CD4-positive, alpha-beta T cell treated with Interleukin-6 at 100 ng/mL for 8 hours (primary cell): ENCODE measurements at places on chromosomes 4 and X.

DNA sequence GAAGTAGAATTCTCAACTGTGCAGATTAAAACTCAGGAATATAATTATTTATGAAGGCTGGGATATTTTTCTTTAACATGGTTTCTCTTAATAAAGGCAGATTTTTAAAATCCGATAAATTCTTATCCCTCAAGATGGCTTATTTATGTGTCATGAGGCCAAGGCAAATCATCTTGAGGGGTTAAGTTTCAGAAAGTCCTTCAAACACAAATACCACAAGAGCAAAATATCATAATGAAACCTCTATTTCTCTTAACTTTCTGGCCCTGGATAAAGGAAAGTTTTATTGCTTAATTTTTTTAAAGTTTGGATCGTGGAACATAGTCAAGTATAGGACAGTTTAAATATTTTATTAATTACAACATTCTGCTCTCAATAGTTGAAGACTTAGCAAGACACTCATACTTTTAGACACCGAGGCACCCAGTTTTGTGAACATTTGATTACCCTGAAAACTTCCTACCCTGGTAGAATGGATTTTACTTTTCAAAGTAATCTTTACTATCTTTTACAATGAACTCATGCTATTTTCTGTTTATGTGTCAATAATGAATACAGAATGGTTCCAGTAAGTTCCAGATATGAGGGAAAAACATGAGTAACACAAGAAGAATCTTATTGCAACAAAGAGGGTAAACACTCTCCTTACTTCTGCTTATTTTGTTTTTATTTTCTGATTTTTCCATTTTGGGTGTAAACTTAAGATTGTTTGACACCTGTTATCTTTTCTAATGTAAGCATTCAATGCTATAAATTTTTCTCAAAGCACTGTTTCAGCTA, 200.7 kb upstream of the IL15 start:
- no peak for DNase-seq

GRCh38 chr4:3687538-3687937, 78.6 kb upstream of the ADRA2C start:
- no peak for DNase-seq

DNA sequence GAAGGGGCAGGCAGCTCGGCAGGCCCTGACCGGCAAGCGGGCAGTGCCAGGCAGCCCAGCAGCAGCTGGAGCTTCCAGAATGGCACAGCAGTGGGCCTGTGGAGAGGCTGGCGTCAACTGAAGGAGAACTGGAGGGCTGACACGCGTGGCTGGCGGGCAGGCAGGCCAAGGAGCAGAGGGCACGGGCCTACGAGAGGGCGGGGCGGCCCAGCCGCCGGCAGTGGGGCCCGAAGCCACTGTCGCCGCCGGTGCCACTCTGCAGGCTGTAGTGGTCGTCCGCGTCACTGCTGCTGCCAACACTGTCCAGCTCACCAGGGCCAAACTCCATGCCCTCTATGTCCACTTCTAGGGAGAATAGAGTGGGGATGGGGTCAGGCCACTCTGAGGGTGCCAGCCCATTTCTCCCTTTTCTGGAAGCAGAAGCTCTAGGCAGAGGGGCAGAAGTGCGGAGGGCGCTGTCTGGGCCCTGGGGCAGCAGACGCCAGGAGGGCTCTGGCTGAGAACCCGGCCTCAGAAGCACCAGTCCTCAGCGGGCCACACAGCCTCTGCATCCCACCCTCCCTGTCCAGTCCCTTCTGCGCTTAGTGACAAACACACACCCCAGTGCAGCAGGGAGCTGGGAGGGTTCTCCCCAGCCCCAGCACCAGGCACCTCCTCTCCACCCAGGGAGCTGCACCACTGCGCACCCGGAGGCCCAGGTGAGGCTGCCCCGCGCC, 8.6 kb upstream of the HAUS3 start:
- no peak for DNase-seq

DNA sequence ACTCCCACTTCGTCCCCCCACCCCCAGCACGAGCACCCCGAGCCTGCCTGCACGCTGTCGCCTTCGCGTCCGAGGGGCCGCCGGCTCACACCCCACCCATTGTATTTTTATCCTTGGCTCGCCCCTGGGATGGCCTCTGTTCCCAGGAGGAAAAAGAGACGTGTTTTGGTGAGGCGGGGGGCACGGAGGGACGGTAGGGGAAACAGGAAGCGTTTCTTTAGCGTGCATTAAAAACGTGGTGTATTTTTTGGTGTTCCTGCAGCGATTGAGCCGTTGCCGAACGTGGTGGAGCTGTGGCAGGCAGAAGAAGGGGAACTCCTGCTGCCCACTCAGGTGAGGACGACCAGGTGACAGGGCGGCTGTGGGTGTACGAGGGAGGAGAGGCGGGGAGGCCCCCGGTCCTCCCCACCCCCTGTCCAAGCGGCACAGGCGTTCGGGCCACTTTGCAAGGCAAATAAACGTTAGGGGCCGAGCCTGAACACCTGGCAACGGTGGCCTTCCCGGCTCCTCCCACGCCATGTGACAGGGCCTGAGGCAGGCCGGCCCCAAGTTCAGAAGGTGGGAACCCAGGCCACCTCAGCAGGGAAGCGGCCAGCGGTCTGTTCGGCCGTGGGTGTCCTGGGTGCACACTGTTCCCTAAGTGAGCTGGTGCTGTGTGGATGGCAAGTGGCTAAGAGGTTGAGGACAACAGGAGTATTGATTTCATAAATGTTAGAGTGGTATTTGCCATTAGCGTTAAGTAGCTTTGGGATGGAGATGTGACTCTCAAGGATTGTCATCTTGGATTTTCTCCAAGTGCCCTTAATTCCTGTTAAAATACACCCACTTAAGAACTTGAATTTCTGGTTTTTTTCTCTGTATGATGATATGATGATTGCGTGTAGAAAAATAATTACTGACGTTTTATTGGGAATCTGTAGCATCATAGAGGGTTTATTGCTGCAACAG, 1.1 kb downstream of the TMEM131L start:
- DNase-seq, result no peak

DNA sequence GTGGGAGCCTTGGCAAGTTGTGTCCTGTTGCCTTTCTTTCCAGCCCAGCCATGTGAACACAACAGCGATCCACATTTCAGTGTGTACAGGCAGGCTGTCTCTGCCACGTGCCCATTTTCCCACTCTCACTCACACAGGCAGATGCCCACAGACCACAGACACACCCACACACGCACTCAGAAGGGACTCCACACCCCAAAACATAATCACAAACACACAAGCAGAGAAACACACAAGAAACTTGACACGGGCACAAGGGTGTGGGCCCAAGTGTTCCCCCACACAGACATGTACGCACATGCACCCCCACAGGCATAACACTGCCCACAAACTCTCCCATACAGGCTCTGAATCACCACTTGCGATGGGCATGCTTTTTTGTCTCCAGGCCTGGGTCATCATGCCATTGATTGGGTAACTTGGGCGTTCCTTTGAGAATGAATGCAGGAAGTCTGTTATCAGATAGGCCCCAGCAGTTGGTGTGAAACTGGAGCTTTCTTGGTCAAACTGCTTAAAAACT, 84.3 kb downstream of the NBDY start:
- DNase-seq, result peak; percentile 37

DNA sequence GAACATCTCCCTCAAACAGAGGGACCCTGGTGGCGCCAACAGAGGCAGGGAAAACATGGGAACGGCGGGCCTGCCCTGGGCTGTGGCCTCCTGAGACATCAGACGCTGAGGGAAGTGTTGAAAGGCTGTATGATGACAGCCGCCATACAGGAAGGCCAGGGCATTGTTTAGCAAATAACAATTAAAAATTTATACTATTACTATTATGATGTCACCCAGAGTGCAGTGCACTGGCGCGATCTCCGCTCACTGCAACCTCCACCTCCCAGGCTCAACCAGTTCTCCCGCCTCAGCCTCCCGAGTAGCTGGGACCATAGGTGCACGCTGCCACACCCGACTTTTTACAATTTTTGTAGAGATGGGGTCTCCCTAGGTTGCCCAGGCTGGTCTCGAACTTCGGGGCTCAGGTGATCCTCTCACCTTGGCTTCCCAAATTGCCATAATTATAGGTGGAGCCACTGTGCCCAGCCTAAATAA, 54.6 kb downstream of the CPZ start:
- DNase-seq, result no peak

DNA sequence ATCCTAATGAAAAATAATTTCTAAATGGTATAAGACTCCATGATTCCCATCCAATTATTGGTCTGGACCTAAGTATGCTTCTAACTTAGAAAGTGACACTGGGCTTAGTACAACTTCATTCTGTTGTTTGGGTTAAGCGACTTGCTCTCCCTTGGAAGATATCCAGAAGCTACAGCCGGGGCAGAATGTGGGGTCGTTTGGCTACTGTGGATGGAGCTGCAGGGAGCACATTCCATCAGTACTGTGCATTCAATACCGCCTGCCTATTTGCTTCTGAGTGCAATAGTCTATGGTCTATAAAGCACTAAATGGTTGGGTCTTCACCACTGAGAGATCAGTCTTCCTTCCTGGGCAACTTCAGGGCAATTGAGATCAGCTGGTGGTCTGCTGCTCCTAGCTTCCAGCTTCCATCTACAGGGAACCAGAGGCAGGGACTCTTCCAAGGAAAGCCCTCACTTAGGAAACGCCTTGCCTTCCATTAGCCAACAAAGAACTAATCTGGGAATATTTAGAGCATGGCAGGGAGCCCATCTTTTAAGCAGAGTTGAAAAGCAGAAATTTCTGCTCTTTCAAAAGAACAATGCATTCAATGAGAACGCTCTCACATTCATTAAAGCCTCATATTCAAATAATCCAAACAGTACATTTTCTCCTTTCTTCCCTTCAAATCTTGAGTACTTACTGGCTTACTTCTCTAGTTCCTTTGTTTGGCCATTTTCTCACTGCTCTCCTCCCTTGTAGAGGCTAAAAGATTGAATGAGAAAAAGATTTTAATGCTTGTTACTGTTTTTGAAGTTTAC, 1049.9 kb upstream of the TENM3 start:
- no peak for DNase-seq

- no peak for DNase-seq
Observed at GRCh38 chr4:113069212-113069892, 19.9 kb downstream of the ANK2 start.

DNA sequence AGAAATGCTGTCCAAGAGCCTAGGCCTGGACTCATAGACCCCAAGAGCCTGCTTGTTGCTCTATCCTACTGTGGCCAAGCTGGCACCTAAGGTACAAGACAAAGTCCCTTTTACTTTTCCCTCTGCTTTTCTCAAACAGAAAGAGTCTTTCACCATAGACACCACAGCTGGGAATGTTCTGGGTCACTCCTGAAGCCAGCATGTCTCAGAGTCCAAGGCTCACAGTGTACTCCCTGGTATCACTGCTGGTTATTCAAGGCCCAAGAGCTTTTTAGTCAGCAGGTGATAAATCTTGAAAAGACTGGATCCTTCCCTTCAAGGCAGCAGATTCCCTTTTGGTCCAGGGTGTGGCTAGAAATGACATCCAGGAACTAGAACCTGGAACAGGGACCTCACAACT, 328.8 kb downstream of the IQCM start:
- DNase-seq, result no peak

- DNase-seq, result no peak
Observed at GRCh38 chrX:129116676-129117470, 406.4 kb downstream of the SMARCA1 start.

DNA sequence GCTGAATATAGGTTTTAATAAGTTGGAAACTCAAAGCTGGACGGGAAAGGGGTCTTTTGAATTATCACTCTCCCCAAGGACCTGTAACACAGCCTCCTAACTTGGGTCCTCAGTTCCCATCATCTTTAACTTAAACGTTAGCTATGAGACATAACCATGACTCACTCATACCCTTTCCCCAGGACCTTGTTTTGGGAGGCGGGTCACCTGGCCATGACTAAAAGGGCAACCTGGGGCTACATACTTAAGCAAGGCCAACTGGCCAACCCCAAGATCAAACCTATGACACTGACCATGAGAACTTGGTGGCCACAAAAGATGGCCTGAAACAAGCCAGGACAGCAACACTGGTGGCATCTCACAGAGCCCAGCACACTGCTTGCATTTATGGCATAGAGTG, 89.0 kb downstream of the SH3KBP1 start:
- no peak for DNase-seq

DNA sequence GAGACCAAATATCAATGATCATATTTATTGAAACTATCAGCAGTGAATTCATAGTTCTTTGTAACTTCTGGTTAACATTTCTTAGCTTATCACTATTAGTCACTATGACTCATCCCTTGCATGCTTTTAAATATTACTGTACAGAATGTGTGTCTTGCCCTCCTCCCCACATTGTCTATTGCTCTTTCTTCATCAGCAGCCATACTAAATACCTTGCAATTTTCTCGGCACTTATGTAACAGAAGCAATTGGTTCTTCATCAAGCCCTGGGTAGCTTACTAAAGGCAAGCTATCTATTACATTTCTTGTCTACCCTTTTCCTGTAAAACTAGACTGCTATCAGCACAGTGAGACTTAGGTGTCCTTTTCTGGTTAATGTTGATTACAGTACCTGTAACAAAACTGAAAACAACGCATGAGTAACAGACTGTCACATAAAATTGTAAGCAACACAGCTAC, 8.2 kb downstream of the KLHL4 start:
- no peak for DNase-seq

DNA sequence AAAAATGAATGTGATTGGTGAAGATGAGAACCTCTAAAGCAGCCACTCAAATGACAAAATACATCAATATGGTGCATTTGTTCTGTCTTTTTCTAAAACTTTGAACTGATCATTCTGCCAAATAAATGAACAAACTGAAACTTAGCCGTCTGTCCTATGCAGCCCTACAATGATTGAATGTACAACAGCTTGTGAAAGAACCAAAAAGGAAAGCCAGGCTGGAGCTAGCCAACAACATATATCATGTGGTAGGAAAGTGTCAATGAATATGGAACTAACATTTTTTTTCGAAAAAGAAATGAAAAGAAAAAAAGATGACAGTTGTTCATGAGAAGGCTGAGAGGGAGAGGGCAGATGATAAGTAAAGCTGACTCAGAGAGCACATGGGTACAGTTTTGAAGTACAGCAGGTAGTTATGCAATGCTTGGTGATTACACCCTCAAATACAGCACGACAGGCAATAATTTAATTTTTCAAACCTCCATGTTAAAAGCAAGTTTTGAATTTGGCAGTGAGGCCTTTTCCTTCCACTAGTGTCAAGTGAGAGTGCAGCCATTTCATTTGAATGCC, 21.2 kb upstream of the SLC7A11 start:
- DNase-seq, result no peak

- no peak for DNase-seq
Observed at GRCh38 chrX:14476205-14476604, 53.1 kb upstream of the GLRA2 start.

DNA sequence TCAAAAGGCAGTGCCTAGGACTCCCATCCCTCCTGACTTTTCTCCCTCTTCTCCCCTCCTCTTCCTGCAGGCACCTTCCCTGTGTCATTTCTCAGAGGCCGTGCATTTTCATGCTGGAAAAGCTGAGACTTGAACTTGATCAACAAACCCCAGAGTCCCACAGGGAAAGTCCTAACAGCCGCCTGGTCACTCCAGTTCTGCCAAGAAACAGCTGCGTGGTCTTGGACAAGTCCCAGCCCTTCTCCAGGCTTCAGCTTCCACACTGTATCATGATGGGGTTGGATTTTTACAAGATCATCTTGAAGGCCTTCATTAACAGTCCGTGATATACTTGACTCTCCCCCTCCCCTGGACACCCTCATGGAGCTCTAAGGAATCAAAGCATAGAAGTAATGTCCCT, 366.0 kb downstream of the BCOR start:
- no peak for DNase-seq

GRCh38 chr4:124483048-124483906, 229.3 kb downstream of the ANKRD50 start:
- no peak for DNase-seq
